ENCODE measurements at places on chromosomes 5 and 9. TPM values are rescaled to one million over a fixed set of nuclear protein-coding genes. Genes with fewer than 3 reads are reported as not detected.

PCDHGC4 gene
- total RNA-seq = 2.6 TPM

SLC1A1 gene
- total RNA-seq = 13.1 TPM

ADGRV1 gene
- total RNA-seq = 0.32 TPM

GPR150 gene
- 0.33 TPM for total RNA-seq

PCDHA10 gene
- 0.64 TPM for total RNA-seq

PPP2R2B gene
- 1.8 TPM for total RNA-seq

BTNL9 gene
- 94.6 TPM for total RNA-seq

PROP1 gene
- not detected for total RNA-seq

DBH gene
- not detected for total RNA-seq

GARIN3 gene
- not detected for total RNA-seq

ESM1 gene
- not detected for total RNA-seq

PRSS3 gene
- total RNA-seq = 0.33 TPM
